ENCODE measurements at places on chromosomes 5 and 9.

GRCh38 chr5:152488869-152489268 lies 83.8 kb upstream of the NMUR2 start:
- DNase-seq, result no peak

GRCh38 chr9:26833792-26834191 lies 58.8 kb downstream of the CAAP1 start:
- DNase-seq, result no peak

DNA sequence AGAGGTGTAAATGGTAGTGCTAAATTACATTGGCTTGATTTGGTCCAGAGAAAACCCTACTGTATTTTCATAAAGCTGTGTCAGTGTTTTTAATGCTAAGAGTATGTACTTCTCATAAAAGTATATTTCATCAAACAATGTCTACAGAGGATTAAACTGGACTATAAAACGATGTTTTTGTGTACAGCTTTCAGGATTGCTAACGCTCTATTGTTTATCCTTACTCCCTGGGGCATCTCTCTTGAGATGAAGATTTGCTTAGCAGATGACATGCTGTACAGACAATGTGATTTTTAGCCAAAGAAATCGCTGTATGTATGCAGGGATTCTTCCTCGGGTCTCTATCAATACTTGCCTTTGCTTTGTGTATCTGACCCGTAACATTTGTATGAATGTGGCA lies 216.0 kb downstream of the FBXL7 start:
- DNase-seq, result no peak

GRCh38 chr5:87411973-87412629 lies 629 bp downstream of the CCNH start:
- DNase-seq, result no peak

DNA sequence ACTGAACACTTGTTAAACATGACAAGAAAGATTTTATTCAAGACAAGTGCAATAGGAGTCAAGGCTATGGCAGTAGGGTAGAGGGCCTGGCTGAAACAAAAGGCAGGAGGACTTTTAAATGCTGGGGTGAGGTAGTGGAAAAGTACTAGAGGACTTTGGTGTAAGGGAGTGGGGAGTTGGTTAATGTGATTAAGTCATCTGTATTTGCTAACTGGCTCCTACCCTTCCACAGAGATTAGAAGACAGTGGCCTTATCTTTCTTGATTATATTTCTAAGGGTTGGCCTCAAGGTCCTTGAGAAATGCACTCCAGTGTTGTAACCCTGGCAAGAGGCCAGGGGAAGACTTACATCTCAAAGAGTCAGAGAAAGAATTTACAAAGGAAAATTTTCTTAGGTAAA lies 160.2 kb upstream of the FTMT start:
- no peak for DNase-seq

- DNase-seq, result no peak
These were observed 219.2 kb downstream of the AGTPBP1 start for GRCh38 chr9:85522459-85523092.

DNA sequence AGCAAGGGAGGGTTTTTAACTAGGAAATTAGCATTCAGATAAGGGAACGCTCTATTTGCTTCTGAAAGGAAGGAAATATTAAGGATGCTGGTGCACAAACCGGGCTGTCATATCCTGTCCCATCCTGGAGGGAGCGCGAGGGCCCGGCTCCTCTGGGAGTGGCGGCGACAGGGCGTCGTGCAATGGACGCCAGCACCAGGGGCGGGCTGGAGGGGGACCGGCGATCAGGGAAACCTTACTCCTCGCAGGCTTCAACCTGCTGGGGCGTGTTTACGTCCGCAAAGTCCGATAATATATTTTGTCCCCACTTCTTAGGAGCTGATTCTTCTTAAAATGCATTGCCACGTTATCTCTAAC lies 197.1 kb upstream of the TBCA start:
- DNase-seq, result no peak
